Chondrocyte (in vitro differentiated cells): ENCODE measurements at places on chromosomes 2 and 18. TPM values are rescaled to one million over a fixed set of nuclear protein-coding genes. Genes with fewer than 3 reads are reported as not detected.

Gene GCG
- total RNA-seq, result 0.31 TPM in 1 of 3 replicates, not detected in the others

DNA sequence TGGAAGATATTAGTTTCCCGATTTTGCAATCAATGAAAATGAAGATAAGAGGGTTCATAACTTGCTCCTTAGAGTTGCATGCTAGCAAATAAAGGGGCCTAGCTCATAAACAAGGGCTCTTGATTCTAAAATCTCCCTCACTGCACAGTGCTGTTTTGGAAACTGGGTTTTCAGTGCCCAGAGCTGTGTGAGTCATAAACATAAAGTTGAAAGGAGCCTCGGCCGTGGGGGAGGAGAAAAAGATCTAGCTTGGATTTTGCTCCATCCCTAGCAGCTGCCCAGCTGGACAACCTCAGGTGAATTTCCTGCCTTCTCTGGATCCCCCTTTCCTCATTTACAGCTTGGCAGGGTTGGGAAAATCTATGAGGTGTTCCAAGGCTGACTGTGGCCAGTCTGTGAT is 42.5 kb downstream of the LYPD1 start:
- no peak for DNase-seq

- DNase-seq, result no peak
Observed at GRCh38 chr2:20012282-20013125, at the start of gene MATN3. MATN3 (minus strand) TSS chr2:20012668; CDS start chr2:20012631, 37 bp downstream.

DNA sequence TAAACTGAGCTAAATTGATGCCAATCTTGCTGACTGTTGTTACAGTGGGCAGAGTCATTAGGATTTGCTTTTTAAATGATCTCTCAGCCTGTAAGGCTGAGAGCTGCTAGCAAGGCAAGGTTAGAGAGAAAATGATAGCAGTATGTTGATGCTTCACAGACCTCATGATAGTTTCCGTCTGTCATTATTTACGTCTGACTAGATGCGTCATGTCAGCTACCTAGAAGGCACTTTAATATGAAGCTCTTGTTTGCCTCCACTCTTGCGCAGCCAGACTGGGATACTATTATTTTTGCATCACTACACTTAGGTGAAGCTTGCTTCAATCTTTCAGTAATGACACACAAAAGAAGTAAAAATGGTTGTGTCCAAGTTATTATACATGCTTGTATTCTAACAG is 313.8 kb downstream of the LNPK start:
- DNase-seq, result no peak

GRCh38 chr2:205734436-205735037 is 52.2 kb downstream of the NRP2 start:
- DNase-seq, result no peak

GRCh38 chr2:65722028-65722778 is 289.8 kb upstream of the SPRED2 start:
- no peak for DNase-seq

Gene SERPINB10
- not detected in 3 replicates for total RNA-seq

Gene RND3
- 65.1 to 125 TPM (median 124 TPM) in 3 replicates for total RNA-seq

DNA sequence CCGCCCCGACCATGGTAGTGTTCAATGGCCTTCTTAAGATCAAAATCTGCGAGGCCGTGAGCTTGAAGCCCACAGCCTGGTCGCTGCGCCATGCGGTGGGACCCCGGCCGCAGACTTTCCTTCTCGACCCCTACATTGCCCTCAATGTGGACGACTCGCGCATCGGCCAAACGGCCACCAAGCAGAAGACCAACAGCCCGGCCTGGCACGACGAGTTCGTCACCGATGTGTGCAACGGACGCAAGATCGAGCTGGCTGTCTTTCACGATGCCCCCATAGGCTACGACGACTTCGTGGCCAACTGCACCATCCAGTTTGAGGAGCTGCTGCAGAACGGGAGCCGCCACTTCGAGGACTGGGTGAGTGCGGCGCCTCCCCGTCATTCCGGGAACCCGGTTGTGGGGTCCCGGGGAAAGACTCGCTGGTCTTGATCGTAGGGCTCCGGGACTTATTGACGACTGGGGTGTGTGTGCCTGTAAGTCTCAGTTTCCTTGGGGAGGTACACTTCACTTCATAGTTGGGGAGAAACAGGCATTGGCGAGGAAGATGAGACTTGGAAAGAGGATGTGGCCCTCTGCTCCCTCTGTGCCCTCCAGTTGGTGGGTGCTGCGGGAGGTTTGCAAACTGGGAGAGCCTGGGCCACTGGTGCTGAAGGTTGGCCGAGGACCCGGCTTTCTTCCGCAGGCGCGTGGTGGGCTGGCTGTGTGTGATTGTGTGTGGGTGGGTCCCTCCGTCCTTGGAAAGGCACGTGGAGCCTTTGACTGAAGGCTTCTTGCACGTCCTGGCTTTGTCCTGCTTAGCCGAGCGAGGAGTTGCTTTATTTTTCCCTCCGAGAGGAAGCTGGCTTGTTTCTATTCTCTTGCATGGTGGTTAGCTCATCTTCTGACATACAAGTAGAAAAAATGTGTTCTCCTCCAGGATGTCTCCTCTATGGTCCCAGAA is 886 bp downstream of the PRKCE start:
- no peak for DNase-seq

DNA sequence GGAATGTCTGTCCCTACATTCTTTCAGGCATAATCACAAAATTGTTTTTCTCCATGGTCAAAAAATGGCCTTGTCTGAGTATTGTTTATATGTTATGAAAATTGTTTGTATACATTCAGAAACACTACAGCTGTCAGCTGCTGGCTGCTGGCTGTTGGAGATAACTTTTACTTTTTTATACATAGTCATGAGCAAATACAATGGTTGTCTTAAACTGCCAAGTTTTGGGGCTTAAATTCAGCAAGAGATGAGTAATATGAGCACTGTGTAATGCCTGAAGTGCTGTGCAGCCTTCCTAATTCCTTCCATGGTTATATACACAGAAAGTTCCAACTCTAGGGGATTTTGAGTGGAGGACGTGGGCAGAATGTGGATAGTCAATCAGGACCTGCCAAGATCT is 168.9 kb upstream of the RMP24 start:
- DNase-seq, result no peak

- no peak for DNase-seq
Observed at GRCh38 chr18:55268151-55268601, 308.9 kb upstream of the CCDC68 start.

Gene KYNU
- 0.38 TPM in 1 of 3 replicates, not detected in the others for total RNA-seq

DNA sequence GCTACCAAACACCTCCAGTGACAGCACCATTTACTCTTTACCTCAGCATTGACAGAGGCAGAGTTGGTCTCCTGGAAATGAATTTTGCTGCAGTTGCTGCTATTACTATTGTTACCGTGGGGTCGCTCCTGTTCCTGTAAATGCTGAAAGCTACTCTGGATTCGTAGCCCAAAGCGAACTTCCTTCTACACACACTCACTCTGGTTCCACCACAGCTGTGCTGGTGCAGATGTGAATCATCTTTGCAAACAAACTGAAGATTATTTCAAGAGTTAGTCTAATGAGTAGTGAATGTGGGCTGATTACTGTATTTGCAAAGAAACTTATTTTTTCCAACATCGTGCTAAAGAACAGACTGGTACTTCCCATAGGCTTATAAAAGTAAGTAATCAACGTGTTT is 304.0 kb downstream of the LPIN1 start:
- DNase-seq, result no peak

GRCh38 chr2:203972066-203972465 is 35.5 kb downstream of the ICOS start:
- DNase-seq, result no peak

DNA sequence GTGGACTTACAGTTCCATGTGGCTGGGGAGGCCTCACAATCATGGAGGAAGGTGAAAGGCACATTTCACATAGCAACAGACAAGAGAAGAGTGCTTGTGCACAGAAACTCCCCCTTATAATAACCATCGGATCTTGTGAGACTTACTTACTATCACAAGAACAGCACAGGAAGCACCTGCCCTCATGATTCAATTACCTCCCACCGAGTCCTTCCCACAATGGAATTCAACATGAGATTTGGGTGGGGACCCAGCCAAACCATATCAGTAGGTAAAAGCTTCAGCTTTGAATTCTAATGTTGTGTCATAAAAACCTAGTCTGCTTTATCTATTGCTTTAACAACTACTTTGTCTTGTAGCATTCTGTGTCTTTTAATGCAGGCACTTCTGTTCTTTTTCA is 140.4 kb upstream of the PIK3C3 start:
- no peak for DNase-seq

GRCh38 chr18:31538837-31539236 is 40.9 kb downstream of the DSG2 start:
- DNase-seq, result no peak

Gene GAL3ST2
- 0.52 to 1.3 TPM in 2 of 3 replicates, not detected in the other for total RNA-seq

- no peak for DNase-seq
Observed at GRCh38 chr18:42509750-42510415, 554.8 kb downstream of the PIK3C3 start.

DNA sequence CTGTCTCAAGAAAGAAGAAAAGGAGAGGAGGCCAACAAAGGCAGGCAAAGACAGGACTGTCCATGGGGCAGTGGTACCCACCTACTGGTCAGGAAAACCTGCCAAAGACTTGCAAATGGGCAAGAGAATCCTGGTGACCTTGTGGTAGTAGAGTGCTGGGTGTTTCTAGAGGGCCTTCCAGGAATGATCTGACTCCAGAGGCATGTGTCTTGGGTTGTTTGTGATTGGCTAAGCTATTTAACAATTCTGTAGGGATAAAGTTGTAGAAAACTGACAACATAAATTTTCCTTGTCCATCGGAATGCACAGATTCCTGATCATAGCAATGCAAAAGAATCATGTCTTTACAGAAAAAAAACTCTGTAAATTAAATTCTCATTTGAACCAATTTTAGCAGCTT is 68.5 kb upstream of the ZNF532 start:
- no peak for DNase-seq

Gene SERPINB5
- total RNA-seq, result 0.24 TPM in 1 of 3 replicates, not detected in the others

DNA sequence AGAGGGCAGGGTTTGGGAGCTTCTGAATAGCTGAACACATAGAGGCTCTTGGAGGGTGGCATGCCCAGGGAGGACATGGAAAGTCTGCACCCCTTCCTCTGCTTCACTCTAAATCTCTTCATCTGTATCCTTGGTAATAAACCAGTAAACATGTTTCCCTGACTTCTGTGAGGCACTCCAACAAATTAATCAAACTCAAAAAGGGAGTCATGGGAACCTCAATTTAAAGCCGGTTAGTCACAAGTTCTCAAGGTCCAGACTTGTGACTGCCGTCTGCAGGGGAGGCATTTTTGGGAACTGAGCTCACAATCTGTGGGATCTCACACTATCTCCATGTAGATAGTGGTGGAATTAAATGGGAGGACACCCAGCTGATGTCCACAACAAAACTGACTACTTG is 33.1 kb upstream of the STON1 start:
- no peak for DNase-seq

Gene CHRNA1
- total RNA-seq, result 0.30 to 1.3 TPM (median 0.38 TPM) in 3 replicates

DNA sequence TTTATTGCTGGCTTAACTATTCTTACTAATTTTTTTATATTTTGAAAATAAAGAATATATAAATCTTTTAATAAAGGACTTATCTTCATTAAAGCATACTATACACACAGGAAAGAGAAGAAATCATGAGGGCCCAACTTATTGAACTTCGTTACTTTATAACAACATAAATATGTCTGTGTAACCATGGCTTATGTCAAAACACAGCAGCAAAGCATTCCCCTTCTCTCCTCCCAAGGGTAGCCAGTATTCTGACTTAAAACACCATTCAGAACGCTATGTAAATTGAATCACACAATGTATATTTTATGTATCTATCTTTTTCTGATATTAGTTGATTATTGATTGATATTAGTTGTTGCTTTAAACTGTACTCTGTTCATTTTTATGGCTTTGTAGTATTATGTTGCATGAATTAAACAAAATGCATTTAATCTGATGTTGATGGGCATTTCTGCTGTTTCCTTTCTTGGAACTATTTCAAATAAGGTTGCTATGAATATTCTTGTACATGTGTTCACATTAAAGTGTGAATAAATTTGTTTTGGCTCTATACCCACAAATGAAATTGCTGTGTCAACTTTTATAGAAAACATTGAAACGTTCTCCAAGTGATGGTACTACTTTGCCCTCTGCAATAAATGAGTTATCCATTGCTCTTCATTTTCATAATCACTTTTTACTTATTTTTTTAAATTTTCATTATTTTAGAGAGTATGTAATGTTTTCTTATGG is 188.7 kb downstream of the RND3 start:
- no peak for DNase-seq

- no peak for DNase-seq
Observed at GRCh38 chr2:170216981-170217380, 39.0 kb downstream of the MYO3B start.
